ENCODE measurements at places on chromosomes 7 and 10.

DNA sequence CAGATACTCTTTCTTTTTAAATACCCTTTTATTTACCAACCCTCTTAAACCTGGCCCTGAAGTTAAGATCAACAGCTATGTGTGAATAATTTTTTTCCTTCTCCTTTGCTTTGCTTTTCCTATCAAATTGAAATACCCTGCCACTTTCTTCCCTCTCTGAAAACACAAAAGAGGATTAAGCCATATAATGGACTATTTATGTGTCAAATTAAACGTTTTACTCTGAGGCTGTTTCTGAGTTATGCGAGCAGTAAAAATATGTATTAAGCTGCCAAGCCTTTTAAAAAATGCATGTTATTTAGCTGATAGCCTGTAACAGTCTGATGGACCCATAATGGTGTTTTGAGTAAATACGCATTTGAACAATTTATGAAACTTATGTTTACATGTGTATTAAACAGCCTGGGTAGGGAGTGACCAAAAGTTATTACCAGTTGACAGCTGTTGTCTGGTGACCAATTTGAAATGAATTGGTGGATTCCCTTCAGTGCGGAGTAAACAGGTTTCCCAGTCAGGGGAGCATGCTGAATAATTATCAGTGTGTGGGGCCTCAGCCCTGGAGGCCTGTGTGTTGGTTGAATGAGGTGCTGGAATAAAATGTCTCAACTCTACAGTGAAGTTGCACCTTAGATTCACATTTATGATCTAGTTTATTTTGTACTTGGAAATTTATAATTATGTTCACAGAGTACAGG is 89.6 kb downstream of the AUTS2 start:
- DNase-seq: no peak

- DNase-seq: no peak
Measured at GRCh38 chr10:120229641-120230040, 227.4 kb upstream of the PLPP4 start.

GRCh38 chr10:29730969-29731368 is 96.2 kb upstream of the SVIL start:
- no peak for DNase-seq

GRCh38 chr7:113608782-113609181 is 310.0 kb downstream of the PPP1R3A start:
- no peak for DNase-seq

GRCh38 chr10:116918583-116918982 is 69.3 kb downstream of the ENO4 start:
- DNase-seq: no peak

DNA sequence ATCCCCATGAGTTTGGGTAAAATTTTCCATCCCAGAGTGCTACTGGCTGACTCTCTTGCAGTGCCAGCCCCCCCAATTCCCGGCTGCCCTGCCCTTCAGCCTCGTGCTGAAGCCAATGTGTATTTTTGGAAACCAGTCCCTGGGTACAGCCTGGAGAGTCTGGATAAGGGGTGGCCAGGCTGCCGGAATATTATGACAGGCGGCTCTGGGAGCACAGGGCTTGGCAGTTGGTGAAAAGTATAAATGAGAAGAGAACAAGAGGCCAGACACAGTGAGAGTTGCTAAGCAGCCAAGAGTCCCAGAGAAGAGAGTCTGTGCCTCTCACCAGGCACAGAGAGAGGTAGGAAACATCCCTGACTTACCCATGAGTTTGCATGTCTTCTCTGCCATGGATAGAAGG is 53.6 kb downstream of the TMEM130 start:
- DNase-seq: no peak

- DNase-seq: no peak
Measured at GRCh38 chr7:14851610-14852009, 50.9 kb downstream of the DGKB start.

DNA sequence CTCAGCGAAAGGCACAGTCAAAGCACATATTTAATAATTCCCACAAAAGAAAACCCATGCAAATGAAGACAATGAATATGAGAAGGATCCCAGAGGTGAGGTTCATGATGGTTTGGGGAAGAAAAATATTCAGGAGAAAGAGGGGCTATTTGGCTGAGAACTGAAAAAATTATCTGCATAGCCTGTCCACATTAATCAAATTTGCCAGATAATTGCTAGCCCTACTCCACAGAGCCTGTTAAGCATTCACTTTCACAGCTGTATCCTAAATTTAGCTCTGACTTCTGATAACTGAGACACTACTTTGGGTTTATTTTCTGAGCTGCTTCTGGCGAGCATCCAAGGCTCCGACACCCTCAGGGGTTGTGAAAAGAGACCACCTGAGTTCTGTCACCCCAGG is 176.2 kb downstream of the HERPUD2 start:
- no peak for DNase-seq

DNA sequence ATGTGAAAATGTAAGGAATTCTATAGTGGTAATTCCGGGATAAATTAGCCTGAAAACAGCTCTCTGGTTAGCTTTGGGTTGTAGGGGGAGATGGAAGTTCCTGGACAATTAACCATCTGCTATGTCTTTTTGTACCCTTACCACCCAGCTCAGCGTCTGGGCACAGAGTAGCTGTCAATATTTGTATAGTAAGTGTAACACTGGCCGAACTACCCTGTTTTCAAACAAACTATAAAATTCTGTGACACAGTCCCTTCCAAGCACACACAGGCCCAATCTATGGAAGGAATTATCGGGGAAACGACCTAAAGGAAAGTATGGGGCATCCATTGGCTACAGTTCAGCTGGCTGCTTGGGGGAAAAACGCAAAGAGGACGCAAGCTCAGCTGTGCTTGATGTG is 869 bp upstream of the LHFPL3 start:
- DNase-seq: no peak

All from NCI-H510A treated with DMSO at 0.1 percent for 48 hours (cell line).